ENCODE measurements at places on chromosomes 13 and 19.

DNA sequence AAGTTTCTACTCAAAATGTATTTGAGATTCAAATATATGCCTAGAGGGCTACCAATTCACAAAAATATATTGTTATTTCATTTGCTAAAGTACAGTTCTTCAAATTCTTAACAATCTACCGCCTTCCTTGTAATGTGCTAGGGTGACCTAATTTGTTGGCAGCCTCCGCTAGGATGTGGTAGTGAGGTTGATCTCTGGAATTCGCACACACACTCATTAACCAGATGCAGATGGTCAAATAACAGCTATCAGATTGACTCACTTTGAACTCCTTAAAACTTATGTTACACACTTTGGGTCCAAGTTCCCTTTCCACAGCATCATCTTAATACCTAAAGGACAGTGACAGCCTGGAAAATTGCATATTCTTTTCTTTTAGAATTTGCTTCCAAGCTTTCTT lies 367.3 kb downstream of the DCT start:
- no peak for DNase-seq

DNA sequence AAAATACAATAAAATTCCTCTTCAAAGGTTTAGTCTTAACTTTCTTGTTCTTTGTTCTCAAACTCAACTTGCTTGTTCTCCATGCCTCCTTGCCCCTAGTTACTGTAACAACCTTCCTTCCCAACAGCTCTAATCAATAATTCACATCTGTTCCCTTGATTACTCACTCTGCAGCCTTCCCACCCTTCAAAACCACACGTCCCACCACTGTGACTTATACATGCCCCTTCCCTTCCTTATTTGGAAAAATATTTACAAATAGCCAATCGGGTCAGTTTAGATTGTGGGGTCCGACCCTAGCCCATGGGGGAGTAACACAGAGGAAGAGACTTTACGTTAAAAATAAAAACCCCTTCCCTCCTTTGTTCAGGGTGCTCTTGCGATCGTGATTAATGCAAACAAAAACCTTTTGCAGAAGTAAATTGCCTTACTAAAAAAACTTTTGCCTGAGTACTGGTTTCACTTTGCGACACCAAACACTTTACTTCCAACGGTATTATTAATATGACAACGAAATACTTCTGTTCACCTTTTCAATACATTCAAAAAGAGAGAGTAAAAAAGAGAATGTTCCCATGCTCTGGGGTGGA lies 512 bp upstream of the ZNF93 start:
- no peak for DNase-seq

DNA sequence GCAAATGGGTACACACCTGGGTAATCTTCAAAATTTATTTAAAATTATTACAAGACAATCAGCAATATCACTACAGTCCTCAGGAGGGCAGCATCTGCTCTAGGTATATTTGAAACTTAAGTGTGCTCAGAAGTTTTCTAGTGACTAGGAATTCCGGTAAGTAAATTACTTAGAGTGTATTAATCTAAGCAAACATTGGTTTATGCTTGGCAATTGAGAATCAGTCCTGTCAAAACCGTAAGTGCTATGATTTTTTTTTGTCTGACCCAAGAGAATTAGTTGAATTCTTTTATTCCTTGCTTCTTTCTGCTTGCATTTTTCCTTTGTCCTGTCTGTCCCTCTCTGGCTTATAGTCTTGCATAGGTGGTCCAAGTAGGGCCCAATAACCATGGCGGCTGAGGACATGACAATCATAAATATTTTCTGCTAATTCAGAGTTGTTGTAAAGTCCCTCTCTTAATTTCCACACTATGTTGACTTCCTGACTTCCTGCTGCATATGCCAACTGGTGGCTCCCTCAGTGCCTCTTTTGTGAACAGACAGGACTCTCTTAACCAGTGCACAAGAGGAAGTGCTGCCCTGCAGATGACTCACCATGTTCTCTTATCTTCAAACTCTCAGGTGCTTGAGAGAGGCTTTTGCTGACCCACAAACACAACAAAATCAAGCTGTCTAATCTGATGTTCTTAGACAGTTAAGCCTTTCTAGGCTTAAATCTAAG lies 82.2 kb downstream of the SLAIN1 start:
- DNase-seq = no peak

DNA sequence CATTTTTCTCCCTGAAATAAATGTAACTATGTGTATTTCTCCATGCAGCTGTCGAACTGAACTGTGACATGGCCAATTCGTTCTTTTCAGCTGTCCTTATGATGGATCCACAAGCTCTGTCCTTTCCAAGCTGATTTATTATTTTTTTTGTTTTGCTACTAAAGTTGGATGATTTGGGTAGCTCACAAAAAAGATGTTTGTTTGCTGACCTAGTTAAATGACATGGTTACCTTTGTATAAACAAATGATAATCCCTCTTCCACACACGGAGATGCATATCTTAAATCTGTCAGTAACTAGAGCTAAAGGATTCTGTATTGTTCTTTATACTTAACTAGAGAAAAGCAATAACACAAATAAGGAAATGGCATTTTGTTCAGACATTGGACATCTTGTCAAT lies 884.3 kb upstream of the PCDH20 start:
- DNase-seq = no peak

GRCh38 chr19:41537789-41538188 lies 38.2 kb upstream of the CEACAM21 start:
- no peak for DNase-seq

GRCh38 chr19:14004619-14005348 lies 1.3 kb downstream of the RFX1 start:
- no peak for DNase-seq

DNA sequence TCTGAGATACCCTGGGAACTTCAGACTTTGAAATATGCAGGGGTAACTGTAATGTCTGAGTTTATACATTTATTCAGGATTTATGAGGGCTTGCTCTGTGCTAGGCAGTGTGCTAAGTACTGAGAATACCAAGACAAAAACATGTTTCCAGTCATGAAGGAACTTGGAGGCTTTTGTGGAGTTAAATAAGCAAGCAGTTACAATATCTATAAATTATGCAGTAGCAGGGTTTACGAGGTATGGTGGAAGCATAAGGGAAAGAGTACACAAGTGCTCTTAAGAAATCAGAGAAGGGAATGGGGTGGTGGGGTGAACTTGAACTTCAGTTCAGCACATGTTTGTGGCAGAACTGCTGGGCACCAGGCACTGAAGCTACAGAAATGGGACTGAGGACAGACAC lies 28.0 kb downstream of the MAB21L1 start:
- no peak for DNase-seq

DNA sequence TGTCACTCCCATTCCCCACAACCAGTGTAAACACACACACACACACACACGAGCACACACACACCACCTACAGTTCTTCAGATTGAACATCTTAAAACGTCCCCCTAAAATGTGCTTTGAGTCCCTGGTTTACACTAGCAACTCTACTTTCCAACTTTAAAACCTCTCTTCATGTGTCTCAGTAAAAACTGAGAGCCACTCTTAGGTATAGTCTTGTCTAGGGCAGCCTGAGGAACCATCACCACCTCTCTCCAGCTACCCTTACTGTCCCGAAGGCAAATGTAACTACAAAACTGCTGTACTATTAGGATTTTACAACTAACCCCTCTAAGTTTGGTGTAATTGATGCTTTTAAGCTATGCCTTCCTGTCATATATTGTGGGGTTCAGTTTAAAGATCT lies 1501.6 kb upstream of the MIR17HG start:
- no peak for DNase-seq

DNA sequence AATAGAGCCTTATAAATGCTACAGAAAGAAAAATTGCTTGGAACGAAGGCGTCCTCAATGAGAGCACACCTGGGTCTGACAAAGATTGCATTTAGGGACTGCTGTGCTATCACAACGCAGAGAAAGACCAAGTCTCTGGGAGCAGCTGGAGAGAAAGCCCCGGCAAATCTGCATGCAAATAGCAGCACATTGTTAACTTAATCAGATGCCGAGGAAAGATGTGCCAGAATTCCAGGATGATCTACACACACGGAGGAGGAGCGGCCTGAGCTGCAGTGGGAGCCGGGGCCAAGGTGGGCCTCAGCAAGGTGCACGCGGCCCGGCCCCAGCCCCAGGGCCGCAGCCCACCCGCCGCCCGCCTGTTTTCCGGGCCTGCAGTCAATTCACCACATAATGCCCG lies 1.4 kb downstream of the ZNF536 start:
- DNase-seq = no peak

- no peak for DNase-seq
Observed at GRCh38 chr19:12521996-12522395, 29.3 kb downstream of the ZNF564 start.

DNA sequence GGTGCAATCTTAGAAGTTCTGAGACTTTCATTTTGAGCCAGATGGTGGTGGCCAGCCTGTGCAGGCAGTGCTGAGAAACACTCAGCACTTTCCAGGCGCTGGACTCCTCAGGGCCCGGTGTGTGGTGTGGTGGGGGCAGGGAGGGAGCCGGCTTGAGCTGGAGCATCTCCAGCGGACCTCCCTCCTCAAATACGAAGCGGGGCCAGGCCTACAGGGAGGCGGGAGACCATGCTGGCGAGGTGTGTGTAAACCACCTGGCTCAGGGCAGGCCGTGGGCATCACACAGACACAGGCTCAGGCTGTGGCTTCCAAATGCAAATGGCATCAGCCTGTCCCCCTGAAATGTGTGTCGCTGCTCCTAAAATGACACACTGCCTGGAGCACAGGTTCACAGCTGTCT lies 33.3 kb upstream of the RANBP3 start:
- no peak for DNase-seq

DNA sequence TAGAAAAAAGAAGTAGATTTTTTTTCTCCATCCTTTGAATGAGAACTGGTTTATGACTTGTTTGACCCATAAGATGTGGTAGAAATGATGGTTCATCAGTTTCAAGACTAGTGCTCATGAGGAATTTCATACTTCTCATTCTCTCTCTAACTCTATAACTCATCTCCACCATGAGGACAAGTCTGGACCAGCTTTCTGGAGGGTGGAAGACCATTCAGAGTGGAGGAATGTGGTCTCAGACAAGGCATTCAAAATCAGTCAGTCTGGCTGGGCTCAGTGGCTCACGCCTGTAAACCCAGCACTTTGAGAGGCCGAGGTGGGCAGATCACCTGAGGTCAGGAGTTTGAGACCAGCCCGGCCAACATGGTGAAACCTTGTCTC lies 3.5 kb upstream of the EID2 start:
- DNase-seq = no peak

DNA sequence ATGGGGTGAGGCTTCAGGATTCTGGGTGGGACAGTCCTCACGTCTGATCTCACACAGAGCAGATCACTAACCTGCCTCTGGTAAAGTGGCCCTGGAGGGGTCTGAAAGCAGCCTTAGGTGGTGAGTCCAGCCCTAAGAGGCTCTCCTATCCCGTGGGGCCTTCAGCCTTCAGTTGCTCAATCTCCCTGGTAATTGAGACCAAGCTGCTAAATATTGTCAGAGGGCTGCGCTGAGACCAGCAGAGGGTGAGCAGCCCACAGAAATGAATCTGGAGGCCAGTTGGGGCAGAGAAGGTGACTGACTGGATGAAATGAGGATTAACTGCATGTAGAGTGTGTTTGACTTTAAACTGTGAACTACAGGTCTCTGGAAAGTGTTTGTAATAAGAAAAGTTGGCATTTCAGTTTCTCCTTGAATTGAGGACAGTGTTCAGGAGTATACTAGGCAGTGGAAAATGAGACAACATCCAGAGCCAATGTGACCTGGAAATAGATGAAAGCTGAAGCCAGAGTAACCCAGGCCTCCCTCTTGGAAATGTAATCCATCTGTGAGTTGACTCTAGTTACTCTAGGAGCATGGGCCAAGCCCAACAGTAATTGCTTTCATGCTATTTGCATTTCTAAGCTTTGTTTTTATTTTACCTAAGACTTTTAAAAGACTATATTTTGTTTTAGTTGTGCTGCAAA lies 14.3 kb upstream of the HSPH1 start:
- DNase-seq = no peak

- no peak for DNase-seq
Observed at GRCh38 chr13:30584051-30584731, 33.5 kb upstream of the USPL1 start.

- no peak for DNase-seq
Observed at GRCh38 chr19:29841559-29842367, 30.0 kb downstream of the CCNE1 start.

GRCh38 chr19:33022472-33023116 lies 42.1 kb downstream of the RHPN2 start:
- no peak for DNase-seq

- no peak for DNase-seq
Observed at GRCh38 chr13:83007226-83007625, 875.0 kb downstream of the SLITRK1 start.

DNA sequence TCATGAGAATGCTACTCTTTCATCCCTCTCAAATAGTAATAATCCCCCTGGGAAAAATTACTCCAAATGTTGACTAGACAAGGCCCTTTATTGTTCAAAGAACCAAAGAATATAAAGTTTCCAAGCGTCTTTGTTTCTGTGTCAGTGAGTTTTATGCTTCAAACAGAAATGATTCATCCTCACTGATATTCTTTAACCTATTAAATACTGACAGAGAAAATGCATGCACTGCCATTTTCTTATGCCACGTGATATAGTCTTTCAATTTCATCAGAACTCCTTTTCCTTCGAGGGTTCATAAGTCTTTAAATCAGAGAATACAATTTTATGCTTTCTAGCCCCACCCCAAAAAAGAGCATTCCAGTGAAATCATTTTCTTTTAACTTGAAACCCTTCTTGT lies 211.6 kb downstream of the SHISA2 start:
- no peak for DNase-seq

DNA sequence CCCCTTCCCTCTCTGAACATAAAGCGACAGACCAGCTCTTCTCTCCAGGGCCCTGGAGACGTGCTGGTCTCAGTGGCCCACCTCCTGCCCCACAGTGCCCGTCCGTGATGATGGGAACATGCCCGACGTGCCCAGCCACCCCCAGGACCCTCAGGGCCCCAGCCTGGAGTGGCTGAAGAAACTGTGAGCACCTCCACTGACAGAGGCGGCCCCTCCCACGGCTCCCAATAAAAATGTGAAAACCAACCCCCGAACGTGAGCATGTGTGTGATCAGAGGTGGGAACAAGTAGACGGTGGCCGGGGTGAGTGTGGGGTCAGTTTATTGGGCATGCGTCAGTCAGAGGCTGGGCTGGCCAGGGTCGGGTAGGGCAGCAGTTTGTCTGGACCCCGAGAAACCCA lies 4.1 kb downstream of the NDUFA3 start:
- peak; percentile 13 for DNase-seq

DNA sequence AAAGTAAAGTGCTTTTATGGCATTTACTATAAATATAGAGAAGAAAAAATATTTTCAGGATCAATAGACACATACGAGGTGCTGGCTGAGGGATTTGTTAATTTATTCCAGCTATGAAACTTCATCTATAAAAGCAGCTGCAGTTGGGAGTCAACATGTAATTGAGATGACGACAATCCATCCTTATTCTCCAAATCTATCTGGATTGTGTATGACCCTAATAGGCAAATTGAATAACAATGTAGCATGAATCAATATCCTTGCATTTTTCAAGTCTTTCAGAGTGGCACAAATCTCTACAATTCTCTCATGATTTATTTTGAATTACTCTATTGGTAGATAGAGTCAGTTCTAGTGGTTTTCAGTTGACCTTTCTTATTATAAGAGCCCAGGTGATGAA lies 1296.5 kb upstream of the SPRY2 start:
- DNase-seq = no peak

- no peak for DNase-seq
Observed at GRCh38 chr13:66359910-66360552, 870.1 kb downstream of the PCDH9 start.

- DNase-seq = no peak
Observed at GRCh38 chr13:59176775-59177174, 987.0 kb downstream of the DIAPH3 start.
